CD4-positive, alpha-beta T cell treated with Interleukin-4 for 1 hour (primary cell): ENCODE measurements at places on chromosomes 11 and 22.

GRCh38 chr11:19422276-19422675 is 181.5 kb upstream of the E2F8 start:
- DNase-seq: no peak

GRCh38 chr11:22928207-22928917 is 68.1 kb upstream of the CCDC179 start:
- no peak for DNase-seq

GRCh38 chr22:26822313-26822712 is 164.9 kb downstream of the MIAT start:
- no peak for DNase-seq

GRCh38 chr11:94753630-94754029 is 14.5 kb upstream of the AMOTL1 start:
- DNase-seq: no peak

- DNase-seq: no peak
Observed at GRCh38 chr11:35825386-35825785, 118.5 kb upstream of the LDLRAD3 start.
